Ovary (tissue), 10 donors: ENCODE measurements at places on chromosomes 13 and 19. TPM values are rescaled to one million over a fixed set of nuclear protein-coding genes. Genes with fewer than 3 reads are reported as not detected.

DNA sequence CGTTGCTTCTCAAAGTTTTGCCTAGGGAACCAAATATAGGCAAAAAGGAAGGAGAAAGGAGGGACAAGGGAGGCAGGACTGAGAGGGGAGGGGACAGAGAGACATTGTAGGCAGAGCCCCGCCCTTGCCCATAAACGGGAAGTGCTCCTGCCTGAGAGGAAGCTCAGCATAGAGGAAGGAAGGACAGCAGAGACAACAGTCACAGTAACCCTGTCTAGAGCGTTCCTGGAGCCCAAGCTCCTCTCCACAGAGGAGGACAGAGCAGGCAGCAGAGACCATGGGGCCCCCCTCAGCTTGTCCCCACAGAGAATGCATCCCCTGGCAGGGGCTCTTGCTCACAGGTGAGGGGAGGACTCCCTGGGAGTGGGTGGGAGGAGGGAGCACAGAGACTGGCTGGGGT is at the start of gene CEACAM21:
CEACAM21 (plus strand) TSS at position 169 of the 400 bp plus-strand sequence; CDS start at position 278, 109 bp downstream.
- no peak within 1 kb of the TSS for H3K4me3 ChIP-seq
- no peak for DNase-seq
- no peaks in the 10 kb centered on the region for H3K36me3 ChIP-seq
- no peak within 1 kb of the TSS for H3K27ac ChIP-seq

LYPD5 gene
- 1.8 TPM for total RNA-seq

DNA sequence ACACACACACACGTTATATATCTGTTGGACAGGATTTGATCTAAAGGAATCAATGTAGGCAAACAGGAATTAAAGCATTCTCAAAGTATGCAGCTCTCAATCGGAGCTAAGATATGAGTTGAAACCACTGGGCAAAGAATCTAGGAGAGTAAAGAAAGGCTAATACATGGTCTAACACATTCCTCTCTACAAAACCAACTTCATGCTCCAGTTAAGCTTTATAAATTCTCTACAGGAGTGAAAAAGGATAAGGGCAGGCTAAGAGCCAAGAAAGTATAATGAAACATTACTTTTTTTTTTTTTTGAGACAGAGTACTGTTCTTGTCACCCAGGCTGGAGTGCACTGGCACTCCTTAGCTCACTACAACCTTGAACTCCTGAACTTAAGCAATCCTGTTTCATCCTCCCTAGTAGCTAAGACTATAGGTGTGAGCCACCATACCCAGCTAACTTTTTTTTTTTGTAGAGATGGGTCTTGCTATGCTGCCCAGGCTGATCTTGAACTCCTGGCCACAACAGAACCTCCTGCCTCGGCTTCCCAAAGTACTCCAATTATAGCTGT is 10.6 kb downstream of the FBXL3 start:
- no peak overlapping the region for H3K27ac ChIP-seq
- H3K4me3 ChIP-seq = no peak overlapping the region
- no peaks in the 10 kb centered on the region for H3K36me3 ChIP-seq
- no peaks in the 10 kb centered on the region for H3K4me1 ChIP-seq
- H3K27me3 ChIP-seq = no peaks in the 10 kb centered on the region

GRCh38 chr19:54026656-54027055 is 35.2 kb downstream of the CACNG6 start:
- no peak overlapping the region for H3K4me3 ChIP-seq
- H3K27ac ChIP-seq = no peak overlapping the region
- no peak for DNase-seq
- H3K4me1 ChIP-seq = no peaks in the 10 kb centered on the region
- no peaks in the 10 kb centered on the region for H3K27me3 ChIP-seq
- no peaks in the 10 kb centered on the region for H3K36me3 ChIP-seq

SOX21 gene
- not detected for total RNA-seq

- peaks cover 5% of the 10 kb centered on the region for H3K4me1 ChIP-seq
- no peak for DNase-seq
- no peak overlapping the region for H3K27ac ChIP-seq
- H3K36me3 ChIP-seq = no peaks in the 10 kb centered on the region
These were observed 66.5 kb upstream of the STARD13 start for GRCh38 chr13:33352041-33352440.

- no peak for DNase-seq
- no peaks in the 10 kb centered on the region for H3K36me3 ChIP-seq
- no peak overlapping the region for H3K27ac ChIP-seq
- H3K4me3 ChIP-seq = no peak overlapping the region
These were observed 59.6 kb downstream of the NUFIP1 start for GRCh38 chr13:44929692-44930091.

DNA sequence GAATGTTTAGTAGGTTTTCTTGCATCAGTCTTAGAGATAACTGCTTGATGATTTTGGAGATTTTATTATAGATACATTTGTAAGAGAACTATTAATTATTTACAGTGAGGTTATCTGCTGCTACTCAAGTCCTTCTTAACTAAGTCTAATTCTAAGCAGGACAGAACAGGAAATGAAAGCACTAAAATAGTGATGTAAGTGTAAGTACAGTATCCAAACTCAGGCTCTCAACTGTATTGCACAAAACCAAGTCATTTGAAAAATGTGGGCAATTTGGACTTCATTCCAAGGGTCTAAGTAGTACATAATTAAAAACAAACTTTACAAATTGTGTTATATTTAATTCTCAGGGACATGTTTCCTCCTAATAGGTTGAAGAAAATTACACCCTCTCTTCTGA is 417.1 kb downstream of the ITGBL1 start:
- no peak for DNase-seq
- no peak overlapping the region for H3K27ac ChIP-seq
- no peaks in the 10 kb centered on the region for H3K4me1 ChIP-seq
- no peak overlapping the region for H3K4me3 ChIP-seq
- no peaks in the 10 kb centered on the region for H3K27me3 ChIP-seq

DNA sequence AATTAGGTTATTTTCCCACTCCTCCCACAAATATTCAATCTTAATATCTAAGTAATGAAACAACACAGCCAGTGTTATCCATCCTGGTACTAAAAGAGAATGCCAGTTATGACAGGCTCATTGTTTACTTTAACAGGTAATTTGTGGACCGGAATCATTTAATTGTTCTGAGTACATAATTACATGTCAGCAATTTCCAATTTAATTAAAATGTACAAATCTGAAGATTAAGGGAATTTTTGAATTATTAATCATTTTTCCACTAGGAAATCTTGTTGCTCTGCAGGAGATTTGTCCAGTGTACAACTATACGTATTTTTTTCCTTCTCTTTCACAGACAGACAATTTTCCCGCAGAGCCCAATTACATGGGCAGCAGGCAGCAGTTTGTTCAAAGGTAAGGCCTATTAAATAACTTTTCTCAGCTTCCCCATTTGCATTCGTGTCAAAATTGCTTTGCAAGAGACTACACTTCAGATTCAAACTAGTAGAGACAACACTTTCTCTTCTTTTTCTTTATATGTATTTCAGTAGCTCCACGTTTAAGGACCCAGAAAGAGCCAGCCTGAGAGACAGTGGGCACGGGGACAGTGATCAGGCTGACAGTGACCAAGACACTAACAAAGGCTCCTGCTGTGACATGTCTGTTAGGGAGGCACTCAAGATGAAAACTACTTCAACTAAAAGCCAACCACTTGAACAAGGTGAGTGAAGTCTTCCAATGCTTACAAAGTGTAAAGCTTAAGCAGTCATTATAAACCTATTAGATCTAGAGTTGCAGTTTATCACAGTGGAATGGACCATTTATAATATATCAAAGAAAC is 34.8 kb downstream of the PCDH17 start:
- H3K36me3 ChIP-seq = no peaks in the 10 kb centered on the region
- H3K4me1 ChIP-seq = no peaks in the 10 kb centered on the region
- H3K27me3 ChIP-seq = no peaks in the 10 kb centered on the region
- H3K27ac ChIP-seq = no peak overlapping the region
- DNase-seq = no peak

- H3K4me1 ChIP-seq = peaks cover 4% of the 10 kb centered on the region
- H3K27me3 ChIP-seq = no peaks in the 10 kb centered on the region
- H3K27ac ChIP-seq = no peak overlapping the region
- H3K36me3 ChIP-seq = no peaks in the 10 kb centered on the region
- H3K4me3 ChIP-seq = no peak overlapping the region
These were observed 1.4 kb downstream of the SPACA6 start for GRCh38 chr19:51694318-51695085.

GRCh38 chr19:16096280-16096855 is 15.3 kb upstream of the RAB8A start:
- DNase-seq = no peak
- no peaks in the 10 kb centered on the region for H3K27me3 ChIP-seq
- H3K36me3 ChIP-seq = no peaks in the 10 kb centered on the region
- H3K4me1 ChIP-seq = peaks cover 1% of the 10 kb centered on the region
- no peak overlapping the region for H3K4me3 ChIP-seq

DNA sequence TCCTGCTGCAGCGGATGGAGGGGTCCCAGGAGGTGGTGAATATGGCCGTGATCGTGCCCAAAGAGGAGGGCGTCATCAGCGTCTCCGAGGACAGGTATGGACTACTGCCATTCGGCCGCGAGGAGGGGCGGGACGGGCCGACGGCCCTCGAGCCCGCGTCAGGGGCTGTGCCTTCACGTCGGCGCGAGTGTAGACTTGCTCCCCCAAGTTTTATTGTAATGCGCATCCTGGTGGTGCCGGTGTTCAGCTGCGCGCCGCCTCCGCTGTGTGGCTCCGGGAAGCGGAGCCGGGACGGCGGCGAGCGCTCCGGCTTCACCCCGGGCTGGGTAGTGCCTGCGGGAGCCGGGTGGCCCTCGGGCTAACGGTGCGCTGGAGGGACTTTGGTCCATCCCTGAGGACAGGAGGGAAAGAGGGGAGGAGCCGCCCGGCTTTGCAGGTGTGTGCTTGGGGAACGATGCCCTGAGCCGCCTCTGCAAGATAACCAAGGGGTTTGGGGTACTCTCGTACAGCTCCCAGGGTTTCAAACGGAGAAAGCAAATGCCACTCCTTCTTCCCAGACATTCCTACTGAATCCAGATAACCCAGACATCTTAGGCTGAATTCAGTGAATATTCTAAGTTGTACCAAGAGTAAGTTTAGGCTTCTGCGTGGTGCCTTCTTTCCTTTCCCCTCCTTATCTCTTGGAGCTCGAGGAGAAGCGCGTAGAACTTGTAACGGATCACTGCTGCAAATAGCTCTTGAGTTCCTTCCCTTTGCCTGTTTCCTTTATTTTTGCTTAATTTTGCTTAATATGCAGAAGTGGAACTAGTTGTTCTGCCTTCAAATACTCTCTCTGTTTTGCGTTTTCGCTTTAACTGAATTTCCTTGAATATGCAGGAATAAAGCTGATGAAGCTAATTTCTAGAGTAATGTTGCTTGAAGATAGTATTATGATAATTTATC is 740 bp downstream of the WDFY2 start:
- H3K4me3 ChIP-seq = peak overlapping the region; percentile 93
- H3K27me3 ChIP-seq = no peaks in the 10 kb centered on the region
- peaks cover 14% of the 10 kb centered on the region for H3K4me1 ChIP-seq
- no peaks in the 10 kb centered on the region for H3K36me3 ChIP-seq
- peak overlapping the region; percentile 70 for H3K27ac ChIP-seq

CASP14 gene
- total RNA-seq = not detected

KLF1 gene
- 0.13 TPM for total RNA-seq

RASIP1 gene
- 14.2 TPM for total RNA-seq

- H3K4me1 ChIP-seq = no peaks in the 10 kb centered on the region
- no peak overlapping the region for H3K4me3 ChIP-seq
- H3K27ac ChIP-seq = no peak overlapping the region
- no peaks in the 10 kb centered on the region for H3K27me3 ChIP-seq
These were observed 15.0 kb downstream of the SLC25A42 start for GRCh38 chr19:19078801-19079200.

DNA sequence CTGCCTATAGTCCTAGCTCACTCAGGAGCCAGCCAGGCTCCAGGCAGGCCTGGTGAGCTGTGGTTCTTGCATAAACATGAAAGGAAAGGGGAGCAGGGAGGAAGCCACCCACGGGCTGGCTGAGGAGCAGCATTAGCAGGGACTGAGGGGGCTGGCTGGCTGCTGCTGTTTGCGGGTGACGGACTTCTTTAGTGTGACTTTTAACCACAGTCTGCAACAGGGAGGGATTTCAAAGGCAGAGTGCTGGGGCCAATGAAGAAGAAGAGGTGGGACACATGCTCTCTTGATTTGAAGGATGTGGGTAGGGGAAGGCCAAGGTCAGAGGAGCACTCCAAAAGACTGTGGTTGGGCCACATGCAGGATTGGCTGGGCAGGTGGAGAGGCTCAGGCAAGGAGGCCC is 223.0 kb downstream of the DNAJC15 start:
- H3K27ac ChIP-seq = no peak overlapping the region
- no peaks in the 10 kb centered on the region for H3K4me1 ChIP-seq
- H3K27me3 ChIP-seq = no peaks in the 10 kb centered on the region
- H3K4me3 ChIP-seq = no peak overlapping the region
- no peaks in the 10 kb centered on the region for H3K36me3 ChIP-seq
- no peak for DNase-seq

ICAM4 gene
- total RNA-seq = 1.4 TPM

GRCh38 chr13:106680796-106681472 is 113.0 kb upstream of the ARGLU1 start:
- H3K4me1 ChIP-seq = peaks cover 1% of the 10 kb centered on the region
- H3K36me3 ChIP-seq = no peaks in the 10 kb centered on the region
- no peak overlapping the region for H3K4me3 ChIP-seq
- no peak for DNase-seq
- H3K27me3 ChIP-seq = no peaks in the 10 kb centered on the region

PRR19 gene
- total RNA-seq = 0.58 TPM

GRCh38 chr13:55497486-55497885 is 1643.2 kb upstream of the PRR20A start:
- no peak for DNase-seq
- H3K27me3 ChIP-seq = no peaks in the 10 kb centered on the region
- H3K36me3 ChIP-seq = no peaks in the 10 kb centered on the region
- H3K4me1 ChIP-seq = no peaks in the 10 kb centered on the region
- no peak overlapping the region for H3K4me3 ChIP-seq

- no peaks in the 10 kb centered on the region for H3K27me3 ChIP-seq
- no peak for DNase-seq
- H3K4me1 ChIP-seq = no peaks in the 10 kb centered on the region
- no peak overlapping the region for H3K27ac ChIP-seq
- H3K4me3 ChIP-seq = no peak overlapping the region
- H3K36me3 ChIP-seq = no peaks in the 10 kb centered on the region
These were observed 6.4 kb downstream of the ZNF653 start for GRCh38 chr19:11499220-11499726.

TMEM259 gene
- 123 TPM for total RNA-seq

DNA sequence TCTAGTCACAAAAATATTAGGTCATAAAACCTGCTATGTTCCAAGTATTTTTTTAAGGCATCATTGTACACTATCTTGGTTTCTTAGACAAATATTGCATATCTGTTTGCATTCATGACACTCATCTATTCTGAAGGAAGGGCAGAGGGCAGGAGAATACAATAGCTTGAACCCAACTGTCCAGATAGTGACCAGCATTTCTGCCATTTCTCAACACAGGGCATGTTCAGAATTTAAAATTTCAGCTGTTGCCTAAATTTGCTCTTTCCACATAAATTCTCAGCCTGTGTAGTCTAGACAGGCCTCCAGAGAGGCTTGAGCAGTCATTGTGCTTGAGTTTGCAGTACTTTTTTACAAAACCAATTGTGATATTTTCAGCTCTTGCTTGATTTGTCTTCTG is 119.5 kb downstream of the ZAR1L start:
- no peaks in the 10 kb centered on the region for H3K36me3 ChIP-seq
- no peak overlapping the region for H3K4me3 ChIP-seq
- H3K27ac ChIP-seq = no peak overlapping the region

- H3K27me3 ChIP-seq = no peaks in the 10 kb centered on the region
- DNase-seq = no peak
- peaks cover 9% of the 10 kb centered on the region for H3K4me1 ChIP-seq
- H3K4me3 ChIP-seq = no peak overlapping the region
These were observed 45.3 kb downstream of the NFIC start for GRCh38 chr19:3411636-3412035.
